Umbilical cord (tissue), 2 donors: ENCODE measurements at places on chromosomes 12 and 14.
A peak's percentile ranks its signal among the peaks of the same experiment; 100 is the strongest.

GRCh38 chr12:26890784-26891183 lies 47.0 kb downstream of the INTS13 start:
- DNase-seq, result peak; percentile 12

- no peak for DNase-seq
These were observed 909 bp upstream of the TAOK3 start for GRCh38 chr12:118373616-118374015.

DNA sequence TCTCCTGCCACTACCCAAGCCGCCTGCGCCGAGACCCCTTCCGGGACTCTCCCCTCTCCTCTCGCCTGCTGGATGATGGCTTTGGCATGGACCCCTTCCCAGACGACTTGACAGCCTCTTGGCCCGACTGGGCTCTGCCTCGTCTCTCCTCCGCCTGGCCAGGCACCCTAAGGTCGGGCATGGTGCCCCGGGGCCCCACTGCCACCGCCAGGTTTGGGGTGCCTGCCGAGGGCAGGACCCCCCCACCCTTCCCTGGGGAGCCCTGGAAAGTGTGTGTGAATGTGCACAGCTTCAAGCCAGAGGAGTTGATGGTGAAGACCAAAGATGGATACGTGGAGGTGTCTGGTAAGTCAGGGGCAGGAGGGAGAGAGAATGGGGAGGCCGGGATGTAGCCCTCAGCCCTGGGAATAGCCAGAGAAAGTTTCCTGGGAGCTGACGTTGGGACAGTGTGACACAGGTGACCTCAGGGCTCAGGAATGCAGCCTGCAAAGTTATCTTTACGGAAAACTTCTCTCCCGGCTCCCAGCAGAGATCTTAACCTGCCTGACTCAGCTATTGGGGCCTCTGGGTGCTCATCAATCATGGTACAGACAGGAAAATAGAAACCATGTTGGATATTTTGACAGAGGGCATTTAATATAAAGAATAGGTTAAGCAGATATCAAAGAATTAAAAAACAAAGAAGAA lies 747 bp downstream of the HSPB8 start:
- DNase-seq, result peak; percentile 52

- DNase-seq, result no peak
These were observed 906.9 kb downstream of the NRXN3 start for GRCh38 chr14:79077096-79077495.

GRCh38 chr14:103255555-103255954 lies 78.5 kb upstream of the EIF5 start:
- DNase-seq, result no peak

DNA sequence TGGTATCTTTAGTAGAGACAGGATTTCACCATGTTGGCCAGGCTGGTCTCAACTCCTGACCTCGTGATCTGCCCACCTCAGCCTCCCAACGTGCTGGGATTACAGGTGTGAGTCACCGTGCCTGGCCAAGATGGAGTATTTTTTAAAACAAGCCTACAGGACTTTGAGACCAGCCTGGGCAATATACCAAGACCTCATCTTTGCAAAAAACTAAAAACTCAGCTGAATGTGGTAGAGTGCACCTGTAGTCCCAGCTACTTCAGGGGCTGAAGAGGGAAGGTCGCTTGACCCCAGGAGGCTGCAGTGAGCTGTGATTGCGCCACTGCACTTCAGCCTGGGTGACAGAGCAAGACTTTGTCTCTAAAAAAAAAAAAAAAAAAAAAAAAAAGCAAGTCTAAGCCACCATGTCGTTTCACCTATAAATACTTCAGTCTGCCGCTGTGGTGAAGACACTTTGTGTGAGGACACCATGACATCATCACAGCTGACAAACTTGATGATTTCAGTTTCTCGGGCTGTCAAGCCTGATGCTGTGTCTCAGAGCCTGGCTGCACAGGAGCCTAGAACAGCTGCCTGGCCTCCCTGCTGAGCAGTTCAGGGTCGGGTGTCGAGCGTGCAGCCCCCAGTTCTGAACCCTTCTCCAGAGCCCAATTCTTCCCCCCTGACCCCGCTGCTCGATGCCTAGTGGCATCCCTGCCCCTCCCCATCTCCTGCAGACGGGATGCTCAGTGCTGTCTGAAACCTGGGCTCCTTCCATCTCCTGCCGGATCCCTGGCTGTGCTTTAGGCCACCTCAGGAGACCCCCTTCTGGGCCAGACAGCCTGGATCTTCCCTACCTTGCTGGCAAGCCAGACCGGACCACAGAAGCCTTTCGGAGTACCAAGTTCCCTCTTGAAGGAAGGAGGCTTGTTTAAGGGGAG lies 119.2 kb upstream of the EVL start:
- no peak for DNase-seq

DNA sequence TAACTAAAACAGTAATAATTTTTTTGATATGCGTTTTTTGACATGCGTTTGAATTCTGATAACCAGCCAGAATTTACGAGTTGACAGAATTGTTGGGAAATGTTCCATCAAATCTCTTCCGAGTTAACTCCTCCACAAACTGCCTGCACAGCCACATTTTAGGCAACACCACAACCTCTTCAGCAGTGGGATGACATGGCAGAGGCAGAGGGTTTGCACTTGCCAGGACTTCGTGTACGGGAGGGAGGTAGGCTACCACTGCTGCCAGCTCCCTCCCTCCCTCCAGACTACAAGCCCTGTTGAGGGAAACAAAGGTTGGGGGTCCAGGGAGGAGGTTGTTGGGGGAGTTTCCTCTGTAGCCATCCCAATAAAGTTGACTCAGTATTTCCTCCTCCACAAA lies 14.5 kb upstream of the ACTR6 start:
- no peak for DNase-seq

- no peak for DNase-seq
These were observed 11.7 kb downstream of the PELI2 start for GRCh38 chr14:56129933-56130332.

- DNase-seq, result no peak
These were observed 334.5 kb downstream of the TMEM121 start for GRCh38 chr14:105860615-105861580.

DNA sequence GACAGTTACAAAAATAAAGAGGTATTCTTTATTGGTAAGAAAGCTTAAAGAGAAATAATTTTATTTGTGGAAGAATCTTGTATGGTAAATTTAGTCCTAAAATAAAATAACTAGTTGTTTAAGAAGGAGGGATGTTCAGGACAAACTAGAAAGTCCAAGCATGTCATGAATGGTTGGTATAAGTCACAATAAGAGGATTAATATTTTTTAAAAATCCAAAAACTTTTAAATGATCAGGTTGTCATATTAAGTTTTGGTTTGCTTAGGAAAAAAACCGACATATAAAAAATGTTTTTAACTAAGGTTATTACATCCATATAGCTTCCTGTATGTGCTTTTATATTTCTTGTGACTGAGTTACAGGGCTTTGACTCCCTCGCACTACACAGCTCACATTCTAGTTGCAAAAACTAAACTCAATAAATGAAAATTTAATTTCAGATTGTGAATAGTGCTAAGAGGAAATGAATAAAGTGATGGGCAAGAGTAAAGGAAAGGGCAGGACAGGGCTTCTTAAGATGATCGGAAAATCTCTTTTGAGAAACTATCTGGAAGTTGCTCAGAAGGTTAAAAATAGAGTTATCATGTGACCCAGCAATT lies 80.7 kb upstream of the METAP2 start:
- DNase-seq, result no peak

DNA sequence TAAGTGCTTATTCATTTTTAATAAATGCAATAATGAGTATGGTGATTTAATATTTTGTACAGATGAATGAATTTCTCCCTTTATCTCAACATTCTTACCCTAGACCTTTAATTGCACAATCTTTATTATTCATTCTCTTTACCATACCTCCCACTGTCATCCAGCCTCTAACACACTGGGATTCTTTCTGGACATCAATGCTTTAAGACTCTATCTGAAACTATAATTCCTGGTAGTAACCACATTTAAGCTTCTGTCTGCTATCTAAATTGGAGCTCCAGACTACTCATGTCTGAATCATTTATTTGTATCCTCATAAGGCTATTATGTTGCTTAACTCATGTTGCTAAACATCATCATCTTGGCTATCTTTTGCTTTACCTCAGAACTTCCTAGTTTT lies 270.2 kb downstream of the ALG10B start:
- no peak for DNase-seq

DNA sequence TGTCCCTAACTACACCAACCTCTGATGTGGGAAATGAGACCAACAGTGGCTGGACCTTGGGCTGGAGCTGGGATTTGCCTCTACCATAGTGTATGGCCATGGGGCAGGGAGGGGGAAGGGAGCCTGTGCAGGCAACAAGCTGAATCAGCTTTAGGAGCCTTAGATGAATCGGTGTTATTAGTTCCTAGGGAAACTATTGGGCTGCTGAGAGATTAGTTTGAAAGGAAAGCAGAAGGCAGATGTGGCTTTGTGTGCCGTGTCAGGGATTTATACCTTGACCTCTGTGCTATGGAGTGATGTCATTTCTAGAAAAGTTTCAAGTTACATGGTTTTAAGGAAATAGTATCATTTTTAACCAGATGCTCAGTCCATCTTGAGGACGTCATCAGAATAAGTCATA lies 19.5 kb upstream of the GAS2L3 start:
- peak; percentile 8 for DNase-seq

DNA sequence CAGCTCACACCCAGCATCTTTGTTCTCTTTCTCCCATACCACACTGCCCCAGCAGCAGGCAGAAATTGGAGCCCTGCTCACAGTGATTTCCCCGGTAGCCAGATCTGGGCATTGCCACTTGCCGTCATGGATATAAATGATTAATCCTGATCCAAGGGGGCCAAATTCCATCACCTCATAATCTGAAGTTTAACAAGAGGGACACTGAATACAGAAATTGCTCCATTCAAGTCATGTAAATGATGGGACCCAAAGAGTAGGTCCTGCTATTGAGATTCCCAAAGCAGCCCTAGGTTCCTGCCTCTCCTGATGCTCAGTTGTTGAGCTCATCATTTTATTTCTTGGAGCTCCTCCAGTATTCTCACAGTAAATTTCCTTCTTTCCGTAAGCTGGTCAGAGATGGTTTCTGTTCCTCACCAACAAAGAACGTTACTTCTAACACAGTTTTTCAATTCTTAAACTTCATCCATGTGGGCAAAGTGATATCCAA lies 11.7 kb downstream of the ITPR2 start:
- DNase-seq, result peak; percentile 80

DNA sequence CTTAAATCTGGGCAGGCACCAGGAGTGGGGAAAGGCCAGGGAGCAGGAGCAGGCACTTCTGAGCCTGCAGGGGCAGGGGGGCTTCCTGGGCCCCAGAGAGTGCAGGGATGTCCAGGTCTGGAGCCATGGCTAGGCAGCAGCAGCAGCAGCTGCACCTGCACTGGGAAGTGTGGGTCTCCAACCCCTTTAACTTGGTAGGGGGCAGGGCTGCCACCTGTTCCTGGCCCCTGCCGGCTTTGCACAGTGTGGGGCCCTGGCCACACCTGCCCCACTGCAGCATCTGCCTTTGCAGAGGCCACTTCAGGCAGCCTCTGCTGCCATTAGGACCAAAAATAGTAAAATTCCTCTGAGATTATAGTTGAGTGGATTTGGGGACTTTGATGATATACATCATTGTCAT lies 138.5 kb downstream of the SLC16A7 start:
- no peak for DNase-seq

DNA sequence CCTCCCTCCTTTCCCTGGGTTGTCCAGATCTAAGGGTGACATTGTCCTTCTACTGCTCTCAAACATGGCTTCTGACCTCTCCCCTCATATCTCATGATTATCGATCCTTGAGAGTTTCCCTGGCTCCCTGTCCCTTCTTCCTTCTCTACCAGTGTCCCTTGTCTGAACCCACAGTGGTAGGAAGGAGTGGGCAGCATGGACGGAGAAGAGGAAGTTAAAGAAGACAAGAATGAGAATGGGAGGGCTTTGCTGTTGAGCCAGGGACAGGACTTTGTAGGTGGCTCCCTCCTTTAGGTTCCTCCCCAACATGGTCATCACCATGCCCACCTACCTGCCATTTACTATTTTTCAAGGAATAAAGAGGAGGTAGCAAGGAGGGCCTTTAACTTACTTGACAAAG lies 166.7 kb downstream of the TMEM117 start:
- no peak for DNase-seq

DNA sequence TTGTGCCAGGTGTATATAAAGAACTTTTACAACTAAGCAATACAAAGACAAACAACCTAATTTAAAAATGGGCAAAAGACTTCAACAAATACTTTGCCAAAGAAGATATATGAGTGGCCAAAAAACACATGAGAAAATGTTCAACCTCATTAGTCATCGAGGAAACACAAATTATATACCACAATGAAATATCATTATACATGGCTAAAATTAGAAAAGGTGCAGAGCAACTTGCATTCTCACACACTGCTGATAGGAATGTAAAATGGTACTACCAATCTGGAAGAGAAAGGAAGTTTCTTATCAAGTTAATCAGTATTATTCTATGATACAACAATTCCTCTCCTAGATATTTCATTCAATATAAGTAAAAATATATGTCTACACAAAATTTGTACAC lies 131.6 kb upstream of the FRMD6 start:
- no peak for DNase-seq

GRCh38 chr14:22305607-22306006 lies 283.4 kb downstream of the DAD1 start:
- DNase-seq, result no peak

DNA sequence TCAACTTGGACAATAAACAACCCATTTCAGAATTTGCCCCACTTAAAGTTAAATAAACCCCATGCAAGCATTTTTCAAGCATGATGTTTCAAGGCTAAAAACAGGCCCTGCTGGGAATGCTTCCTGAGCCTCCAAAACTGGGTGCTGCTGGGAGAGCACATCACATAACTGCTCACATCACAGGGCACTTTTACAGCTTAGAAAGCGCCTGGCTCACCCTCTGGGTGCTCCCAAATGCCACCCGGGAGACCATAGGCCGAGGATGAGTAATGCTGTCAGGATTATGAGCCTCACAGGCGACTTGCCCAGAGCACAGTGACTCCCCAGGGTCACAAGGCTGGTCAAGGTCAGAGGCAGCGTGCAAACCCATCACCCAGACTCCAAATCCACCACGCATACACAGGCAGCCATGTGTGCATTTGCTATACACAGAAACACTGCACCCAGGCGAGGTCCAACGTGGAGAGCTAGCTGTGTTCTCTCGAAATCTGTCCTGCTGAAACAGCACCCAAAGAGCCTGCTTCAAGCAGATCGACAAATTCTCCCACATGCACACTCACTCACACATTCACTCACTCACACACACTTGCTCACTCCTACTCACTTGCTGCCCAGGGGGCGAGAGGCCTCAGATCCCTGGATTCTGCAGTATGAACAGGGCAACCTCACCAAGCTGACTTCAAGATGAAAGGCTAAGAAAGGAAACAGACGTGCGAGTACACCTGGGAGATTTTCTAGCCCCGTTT lies 58.7 kb downstream of the ITPK1 start:
- DNase-seq, result no peak
